AG04450 (cell line): ENCODE measurements at places on chromosomes 12 and 14.

DNA sequence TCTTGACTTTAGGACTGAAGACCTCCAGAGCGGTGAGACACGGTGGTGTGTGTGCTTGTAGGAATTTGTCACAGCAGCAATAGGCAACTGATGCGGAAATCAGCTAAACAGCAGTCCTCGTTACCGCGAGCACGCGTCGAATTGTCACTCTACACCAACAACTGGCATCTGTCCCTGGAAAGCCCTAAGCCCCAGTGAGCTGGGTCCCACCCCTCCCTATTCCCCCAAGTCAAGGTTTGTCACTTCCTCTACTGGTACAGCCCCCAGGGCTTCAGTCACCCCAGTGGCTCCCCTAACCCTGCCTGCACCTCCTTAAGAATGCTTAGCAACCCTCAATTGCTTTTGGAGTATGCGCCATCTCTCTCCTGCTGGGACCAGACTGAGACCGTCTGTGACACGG is 173.6 kb downstream of the PIWIL1 start:
- no peak for DNase-seq

- DNase-seq = no peak
These were observed 33.8 kb downstream of the ZFP36L1 start for GRCh38 chr14:68759017-68759560.

DNA sequence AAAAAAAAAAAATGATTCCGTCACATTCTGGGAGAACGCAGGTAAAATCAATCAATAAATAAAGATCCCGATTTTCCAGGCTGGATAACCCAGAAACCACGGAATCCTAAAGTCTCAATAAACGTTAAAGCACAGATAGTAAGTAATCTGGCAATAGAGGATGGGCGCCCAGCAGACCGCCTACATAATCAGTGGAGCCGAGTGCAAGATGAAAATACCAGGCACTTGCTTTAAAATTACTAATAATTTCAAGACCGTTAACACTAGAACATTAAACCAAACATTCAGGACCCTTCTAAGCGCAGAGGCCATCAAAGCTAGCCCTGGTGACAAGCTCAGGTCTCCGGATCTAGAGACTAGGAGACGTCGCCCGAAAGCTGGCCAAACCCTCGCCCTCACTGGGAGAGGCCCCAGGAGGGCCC is 1.2 kb upstream of the DCAF11 start:
- DNase-seq = no peak

- DNase-seq = peak; percentile 67
These were observed 61.9 kb downstream of the ESR2 start for GRCh38 chr14:64232095-64232838.

GRCh38 chr12:68539615-68539952 is 71.1 kb upstream of the RAP1B start:
- no peak for DNase-seq

DNA sequence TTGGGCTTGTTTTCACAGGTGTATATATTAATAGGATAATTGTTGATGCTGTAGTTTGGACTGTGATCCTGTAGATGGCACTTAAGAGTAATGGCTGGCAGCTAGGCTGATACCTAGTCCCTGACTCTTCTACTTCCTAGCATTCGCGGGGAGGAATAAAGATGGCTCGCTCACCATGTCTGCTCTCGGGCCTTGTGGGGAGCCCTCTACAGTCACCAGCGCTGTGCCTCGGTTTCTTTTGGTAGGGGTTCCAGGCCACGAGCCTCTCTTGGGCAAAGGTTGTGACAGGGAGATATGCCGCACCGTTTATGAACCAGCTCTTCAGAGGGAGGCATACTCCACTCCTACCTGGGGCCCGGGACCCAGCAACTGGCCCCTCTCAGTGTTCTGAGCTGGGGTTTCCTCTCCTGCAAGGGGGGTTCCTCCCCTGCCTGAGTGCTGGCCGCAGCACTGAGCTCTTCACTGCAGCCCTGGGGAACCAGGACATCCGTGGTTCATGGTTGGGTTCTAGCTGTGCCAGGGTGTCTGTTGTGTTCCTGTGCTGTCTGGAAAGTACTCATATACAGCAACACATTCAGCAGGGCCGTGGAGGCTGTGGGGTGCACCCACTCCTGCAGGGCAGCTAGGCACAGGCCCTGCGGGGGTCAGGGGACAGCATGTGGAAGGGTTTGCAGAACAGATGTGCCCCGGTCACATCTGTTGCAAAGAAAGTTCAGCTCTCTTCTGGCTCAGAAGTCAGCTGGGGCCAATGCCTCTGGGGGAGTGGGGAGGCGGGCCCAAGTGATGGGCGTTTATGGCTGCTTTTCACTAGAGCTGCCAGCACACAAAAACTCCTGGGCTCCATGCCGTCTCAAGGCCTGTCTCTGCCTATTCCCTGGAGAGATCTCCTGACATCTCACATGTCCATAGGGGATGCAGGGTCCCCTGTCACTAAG is 147.9 kb downstream of the PPFIA2 start:
- no peak for DNase-seq

DNA sequence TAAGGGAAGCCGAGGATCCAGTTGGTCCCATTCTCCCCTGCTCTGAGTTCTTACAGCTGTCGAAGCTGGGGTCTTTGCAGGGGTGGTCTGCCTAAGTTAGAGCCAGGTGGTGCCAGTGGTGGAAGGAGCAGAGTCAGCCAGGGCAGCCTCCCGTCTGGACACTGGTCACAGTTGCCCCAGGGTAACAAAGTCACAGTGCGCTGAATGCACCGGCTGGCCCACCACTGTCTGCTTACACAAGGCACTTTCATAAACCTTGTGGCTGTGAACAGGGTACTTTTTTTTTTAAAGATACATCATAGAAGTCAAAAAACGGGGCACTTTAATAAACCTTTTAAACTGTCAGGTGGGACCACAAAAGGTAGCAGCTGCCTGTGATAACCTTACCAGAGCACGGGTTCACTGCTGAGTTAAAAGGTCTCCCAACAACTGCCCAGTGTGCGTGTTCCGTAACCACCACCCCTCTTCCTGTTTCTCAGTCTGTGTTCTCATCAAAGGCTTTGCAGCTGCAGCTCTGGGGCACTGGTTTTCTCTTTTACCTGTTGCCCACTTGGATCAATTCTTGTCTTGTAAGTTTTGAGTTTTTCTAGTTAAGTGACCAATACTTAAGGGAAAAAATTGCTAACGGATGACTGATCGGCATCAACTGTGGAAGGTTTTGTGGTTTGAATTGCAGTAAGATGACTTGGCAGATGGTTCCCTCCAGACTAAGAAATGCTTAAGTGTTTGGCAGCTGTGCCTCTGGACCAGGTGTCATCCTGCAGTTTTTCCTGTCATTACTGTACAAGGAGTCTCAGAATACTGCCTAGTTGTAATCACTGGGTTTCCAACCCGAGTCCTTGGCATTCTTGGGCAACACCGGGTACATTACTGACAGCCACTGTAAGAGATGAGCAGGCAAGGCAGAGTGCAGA is 55.9 kb downstream of the DYNC1H1 start:
- peak; percentile 67 for DNase-seq

DNA sequence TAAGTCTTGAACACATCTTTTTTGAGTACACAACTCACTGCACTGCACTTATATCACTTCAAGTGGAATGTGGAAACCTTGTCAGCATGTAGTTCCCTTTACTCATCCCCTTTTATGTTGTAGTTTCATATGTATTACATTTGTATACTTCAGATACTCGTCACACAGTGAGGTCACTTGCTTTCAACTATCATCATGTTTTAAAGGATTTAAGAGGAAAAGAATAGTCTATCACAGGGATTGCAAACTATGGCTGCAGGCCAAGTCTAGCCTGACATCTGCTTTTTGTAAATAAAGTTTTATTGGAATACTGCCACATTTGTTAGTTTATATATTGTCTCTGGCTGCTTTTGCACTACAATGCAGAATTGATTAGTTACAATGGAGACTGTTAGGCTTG is 24.3 kb downstream of the CNOT2 start:
- DNase-seq = peak; percentile 56

GRCh38 chr14:90440021-90440451 is 43.2 kb downstream of the CALM1 start:
- DNase-seq = no peak

GRCh38 chr14:58535044-58535443 is 102.7 kb upstream of the DACT1 start:
- DNase-seq = no peak

- no peak for DNase-seq
These were observed 89.6 kb downstream of the LMNTD1 start for GRCh38 chr12:25463521-25463920.

- no peak for DNase-seq
These were observed 790 bp downstream of the NEDD1 start for GRCh38 chr12:96907671-96908422.

GRCh38 chr12:108271951-108272872 is 66.9 kb downstream of the CMKLR1 start:
- DNase-seq = no peak

GRCh38 chr14:55206175-55206693 is 14.8 kb upstream of the DLGAP5 start:
- DNase-seq = no peak

DNA sequence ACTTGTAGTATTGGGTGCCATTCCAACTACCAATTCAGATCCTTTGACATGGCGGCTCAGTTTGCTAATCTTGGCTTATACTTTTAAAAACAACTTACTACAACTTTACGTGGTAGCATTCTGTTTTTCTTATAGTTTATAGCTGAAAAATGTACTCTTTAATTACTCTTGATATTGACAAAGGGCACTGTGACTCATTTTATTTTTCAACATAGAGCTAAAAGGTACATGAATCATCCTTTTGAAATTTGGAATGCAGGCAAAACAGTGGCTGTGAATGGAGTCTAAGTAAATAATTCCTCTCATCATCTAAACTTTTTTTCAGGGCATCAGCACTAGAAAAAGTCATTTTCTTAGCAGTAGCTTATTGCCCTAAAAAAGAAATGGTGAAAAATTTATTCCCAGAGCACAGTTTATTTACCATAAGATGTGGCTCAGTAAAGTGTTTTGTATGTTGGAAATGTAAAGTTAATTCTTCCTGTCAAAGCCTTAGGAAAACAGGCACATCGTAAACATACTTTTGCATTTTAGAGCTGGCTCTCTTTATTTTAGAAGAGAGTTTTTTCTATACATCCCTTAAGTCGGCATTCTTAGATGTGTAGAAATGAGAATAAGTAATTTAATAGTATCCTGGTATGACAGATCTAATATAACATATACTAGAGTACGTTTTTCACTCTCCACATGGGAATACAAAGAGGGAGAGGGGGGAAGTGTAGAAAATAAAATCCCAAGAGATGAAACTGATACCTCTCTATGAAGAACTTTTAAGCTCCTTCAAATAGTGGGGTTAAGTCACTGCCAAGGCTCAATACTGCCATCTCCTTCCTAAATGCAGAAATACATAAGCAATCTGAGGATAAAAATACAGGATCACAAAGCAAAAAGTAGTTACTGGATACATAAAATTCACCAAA is 55.2 kb downstream of the SLC25A21 start:
- DNase-seq = peak; percentile 8

GRCh38 chr12:58034712-58035111 is 93.3 kb downstream of the ATP23 start:
- DNase-seq = no peak

DNA sequence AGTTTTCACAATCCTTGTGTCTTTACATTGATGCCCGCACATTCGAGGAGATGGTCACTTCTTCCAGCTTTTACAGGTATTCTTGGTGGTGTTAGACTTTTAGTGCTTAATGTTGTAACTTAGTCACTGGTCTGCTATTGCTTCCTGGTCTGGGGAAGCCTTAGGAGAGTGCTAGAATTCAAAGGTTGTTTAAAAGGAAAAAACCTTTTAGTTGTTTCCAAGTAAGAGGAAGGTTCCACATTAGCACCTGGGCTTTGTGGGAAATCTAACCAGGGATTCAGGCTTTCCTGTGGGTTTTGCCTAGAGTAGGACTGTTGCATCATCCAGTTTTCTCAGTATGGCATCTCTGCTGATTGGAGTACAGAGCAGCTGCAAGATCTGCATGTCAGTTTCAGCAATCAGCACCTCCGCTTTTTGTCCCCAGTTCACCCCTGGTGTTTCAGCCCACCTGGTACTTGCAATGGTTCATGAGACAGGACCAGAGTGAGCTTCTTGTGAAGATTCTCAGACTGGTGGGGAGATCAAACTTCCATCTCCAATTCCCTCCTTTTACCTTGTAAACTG is 44.0 kb upstream of the PLBD1 start:
- DNase-seq = no peak

GRCh38 chr14:24377126-24377525 is 9.1 kb downstream of the NFATC4 start:
- no peak for DNase-seq

DNA sequence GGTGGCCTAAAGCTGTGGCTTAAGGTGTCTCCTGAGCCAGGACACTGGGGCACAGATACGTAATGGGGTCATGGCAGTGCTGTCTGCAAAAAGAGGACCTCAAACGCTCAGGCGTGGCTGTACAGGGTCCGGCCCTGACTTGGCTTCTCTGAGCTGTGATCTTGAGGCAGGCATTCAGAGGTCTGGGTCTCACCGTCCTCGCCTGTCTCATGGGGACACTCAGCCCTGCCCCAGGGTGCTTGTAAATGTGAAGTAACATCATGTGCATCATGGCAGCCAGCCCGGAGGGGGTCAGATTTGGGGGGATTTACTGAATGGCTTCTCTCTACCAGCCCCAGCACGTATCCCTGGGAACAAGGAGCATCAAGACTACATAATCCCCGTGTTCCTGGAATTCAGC is 28.8 kb downstream of the DIO3 start:
- no peak for DNase-seq

DNA sequence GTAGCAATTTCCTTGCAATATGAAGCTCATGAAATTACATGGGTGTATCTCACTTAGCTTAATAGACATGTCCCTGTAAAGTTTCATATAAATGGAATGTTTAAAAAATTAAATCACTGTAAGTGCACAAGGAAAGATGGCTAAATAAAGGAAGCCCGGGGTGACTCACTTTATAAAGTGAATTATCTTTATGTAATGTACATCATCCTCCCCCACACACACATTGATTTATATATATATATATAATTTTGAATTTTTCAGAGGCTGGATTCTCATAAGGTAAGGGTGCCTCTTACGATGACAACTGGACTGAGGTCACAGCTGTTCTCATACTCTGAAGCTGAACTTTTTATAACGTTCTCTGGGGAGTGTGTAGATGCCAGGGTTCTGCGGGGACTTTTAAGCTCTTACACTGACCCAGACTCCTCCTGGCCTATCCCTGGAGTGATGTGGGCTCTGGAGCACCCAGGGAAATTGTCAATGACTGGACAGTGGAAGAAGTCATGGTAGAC is 108.7 kb upstream of the HIF1A start:
- DNase-seq = no peak

DNA sequence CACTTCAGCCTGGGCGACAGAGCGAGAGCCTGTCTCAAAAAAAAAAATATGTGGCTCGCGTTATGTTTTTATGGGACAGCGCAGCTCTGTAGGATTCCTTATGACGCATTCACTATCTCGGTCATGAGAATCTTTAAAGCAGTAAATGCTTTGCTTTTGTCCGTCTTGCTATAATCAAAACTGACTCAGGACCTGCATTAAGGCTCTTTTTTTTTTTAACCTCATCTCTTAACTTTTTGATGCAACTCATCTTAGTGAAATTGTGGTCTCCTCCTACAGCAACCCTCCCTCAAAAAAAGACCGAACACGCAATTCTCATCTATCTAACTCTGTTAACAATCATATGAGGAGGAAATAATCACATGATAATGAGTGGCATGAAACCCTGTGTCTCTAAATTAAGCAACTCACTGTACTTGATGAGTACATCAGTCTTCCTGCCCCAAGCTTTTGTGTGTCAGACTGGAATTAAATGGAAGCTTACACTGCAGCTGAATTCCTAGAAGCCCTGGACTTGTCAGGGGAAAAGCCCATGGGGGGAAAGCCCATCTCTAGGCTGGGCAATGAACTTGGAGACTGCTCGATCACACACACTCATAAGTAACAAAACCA is 4.3 kb downstream of the P2RX4 start:
- DNase-seq = no peak

GRCh38 chr12:19965196-19966038 is 402.9 kb upstream of the PDE3A start:
- DNase-seq = no peak

- DNase-seq = no peak
These were observed 131.5 kb upstream of the TMCC3 start for GRCh38 chr12:94781835-94782234.
